ENCODE measurements at places on chromosomes 3 and 15.

DNA sequence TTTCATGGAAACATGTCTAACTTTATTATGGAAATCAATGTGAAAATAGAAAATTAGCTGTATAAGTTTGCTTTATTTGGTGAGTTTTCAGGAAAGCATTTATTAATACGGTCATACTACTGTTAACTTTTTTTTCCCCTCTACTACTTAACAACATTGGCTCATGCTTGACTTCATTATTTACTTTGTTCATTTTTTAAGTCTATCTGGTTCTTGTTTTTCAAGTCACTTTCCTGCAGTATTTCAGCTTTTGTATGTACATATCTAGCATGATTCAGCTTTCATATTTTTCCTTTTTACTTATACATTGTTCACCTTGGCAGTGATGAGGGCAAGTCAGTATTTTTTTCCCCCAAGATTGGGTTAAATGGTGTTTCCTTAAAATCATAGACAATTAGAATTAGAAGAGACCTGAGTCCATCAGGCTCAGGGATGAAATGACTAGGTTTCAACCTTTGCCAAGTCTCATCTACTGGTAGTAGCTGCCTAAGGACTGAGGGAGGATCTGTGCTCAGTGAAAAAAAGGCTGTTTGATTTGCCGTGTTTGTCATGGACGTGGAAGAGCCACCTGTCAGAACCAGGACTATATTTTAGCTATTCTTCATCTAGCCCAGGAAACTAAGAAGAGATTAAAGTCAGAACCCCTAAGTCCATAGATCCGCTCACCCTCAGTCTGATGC is 15.4 kb downstream of the TMOD3 start:
- no peak for DNase-seq

GRCh38 chr15:73141216-73141900 is 89.1 kb downstream of the NEO1 start:
- DNase-seq = no peak

DNA sequence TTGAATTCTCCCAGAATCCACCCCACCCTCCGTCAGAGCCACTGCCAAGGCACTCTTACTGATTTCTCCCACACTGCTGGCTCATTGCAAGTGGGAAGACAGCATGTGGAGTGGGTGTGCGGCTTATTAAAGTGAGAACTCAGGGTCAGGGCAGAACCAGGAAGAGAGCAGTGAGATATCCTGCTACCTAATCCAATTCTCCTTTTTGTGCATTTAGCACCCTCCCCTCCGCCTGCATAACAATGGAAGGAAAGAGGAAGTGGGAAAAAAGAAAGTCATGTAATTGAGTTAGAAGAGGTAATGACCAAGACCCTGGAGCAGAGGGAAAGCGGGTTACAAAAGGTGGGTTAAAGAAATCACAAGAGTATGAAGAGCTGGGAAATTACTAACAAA is 27.8 kb upstream of the PIK3CB start:
- DNase-seq = no peak

GRCh38 chr3:39148435-39149058 is 4.8 kb downstream of the CSRNP1 start:
- DNase-seq = no peak

DNA sequence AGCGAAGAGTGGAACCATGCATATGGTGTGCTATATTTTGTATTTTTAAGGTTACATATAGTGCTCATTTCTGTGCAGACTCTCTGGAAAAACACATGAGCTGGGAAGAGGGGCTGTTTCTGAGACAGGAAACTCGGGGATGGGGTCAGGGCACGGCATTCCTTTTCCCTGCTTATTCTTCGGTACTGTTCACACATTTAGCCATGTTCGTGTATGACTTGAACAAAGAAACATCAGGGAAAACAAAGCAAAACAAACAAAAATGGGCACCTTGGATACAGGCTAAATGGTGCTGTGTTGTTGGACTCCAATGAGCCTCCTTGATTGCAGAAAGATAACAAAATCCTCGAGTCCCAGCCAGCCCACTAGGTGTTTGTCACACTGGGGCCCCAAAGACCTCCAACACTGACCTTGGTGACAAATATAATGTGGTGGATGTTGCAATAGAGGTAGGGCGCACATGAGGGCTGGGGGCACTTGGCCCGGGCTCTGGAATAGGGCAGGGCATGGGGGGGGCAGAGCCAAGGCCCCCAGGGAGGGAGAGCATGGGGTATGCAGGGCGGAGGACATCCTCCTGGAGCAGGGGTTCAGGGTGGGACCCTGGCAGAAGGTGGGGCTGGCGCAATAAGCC is 19.3 kb downstream of the DNASE1L3 start:
- no peak for DNase-seq
